ENCODE measurements at places on chromosomes 1 and 21. TPM values are rescaled to one million over a fixed set of nuclear protein-coding genes. Genes with fewer than 3 reads are reported as not detected.

- H3K27ac ChIP-seq = no peak overlapping the region
- DNase-seq = no peak
- H3K4me1 ChIP-seq = no peaks in the 10 kb centered on the region
- H3K27me3 ChIP-seq = no peaks in the 10 kb centered on the region
- peaks cover 16% of the 10 kb centered on the region for H3K36me3 ChIP-seq
- no peak overlapping the region for H3K4me3 ChIP-seq
These were observed 73.4 kb downstream of the RABGAP1L start for GRCh38 chr1:174232761-174233160.

Gene CAPN9
- 2.0 TPM for total RNA-seq

DNA sequence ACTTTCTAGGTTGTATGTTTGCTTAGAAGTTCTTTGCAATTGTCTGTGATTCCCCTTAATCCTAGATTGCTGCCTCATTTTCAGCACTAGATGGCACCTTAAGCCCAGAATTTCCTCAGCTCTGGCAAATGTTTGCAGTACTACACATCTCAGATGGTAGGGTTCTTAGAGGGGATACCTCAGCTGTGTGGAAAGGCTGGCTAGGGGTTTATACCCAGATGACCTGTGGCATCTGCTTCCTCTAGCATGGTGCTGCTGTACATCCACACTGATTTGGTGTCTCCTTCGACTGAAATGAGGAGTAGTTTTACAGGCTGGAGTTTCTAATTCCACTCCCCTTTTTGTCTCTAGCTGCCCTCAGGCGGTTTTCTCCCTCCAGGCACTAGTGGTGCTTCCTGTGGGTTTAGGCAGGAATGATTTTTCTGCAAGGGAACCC, 23.5 kb downstream of the ASB17 start:
- H3K4me3 ChIP-seq = no peak overlapping the region
- H3K4me1 ChIP-seq = no peaks in the 10 kb centered on the region
- no peaks in the 10 kb centered on the region for H3K27me3 ChIP-seq
- no peaks in the 10 kb centered on the region for H3K36me3 ChIP-seq
- peak; percentile 14 for DNase-seq
- H3K27ac ChIP-seq = no peak overlapping the region

Gene CTNNBIP1
- total RNA-seq = 75.5 TPM

Gene A3GALT2
- not detected for total RNA-seq

DNA sequence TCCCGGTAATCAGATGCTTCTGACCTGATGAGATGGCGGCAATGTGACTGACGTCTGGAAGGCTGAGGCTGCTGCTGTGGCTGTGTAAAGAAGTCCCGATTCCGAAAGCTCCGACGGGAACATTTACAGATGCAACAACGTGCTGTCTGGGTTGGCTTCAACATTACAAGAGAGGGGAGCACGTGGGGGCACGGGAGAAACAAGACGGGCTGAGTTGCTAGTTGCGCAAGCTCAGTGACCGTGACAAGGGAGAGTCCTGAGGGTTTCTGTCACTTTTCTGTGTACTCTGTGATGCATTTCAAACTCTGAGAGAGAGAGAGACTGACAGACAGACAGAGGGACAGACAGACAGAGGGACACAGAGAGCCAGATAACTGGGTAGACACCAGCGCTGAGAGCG, 25.6 kb upstream of the LRRC47 start:
- no peaks in the 10 kb centered on the region for H3K4me1 ChIP-seq
- H3K36me3 ChIP-seq = peaks cover 3% of the 10 kb centered on the region
- no peaks in the 10 kb centered on the region for H3K27me3 ChIP-seq
- no peak for DNase-seq
- no peak overlapping the region for H3K4me3 ChIP-seq
- no peak overlapping the region for H3K27ac ChIP-seq
